Kidney glomerular epithelial cell (primary cell): ENCODE measurements at places on chromosomes 16 and 17.

DNA sequence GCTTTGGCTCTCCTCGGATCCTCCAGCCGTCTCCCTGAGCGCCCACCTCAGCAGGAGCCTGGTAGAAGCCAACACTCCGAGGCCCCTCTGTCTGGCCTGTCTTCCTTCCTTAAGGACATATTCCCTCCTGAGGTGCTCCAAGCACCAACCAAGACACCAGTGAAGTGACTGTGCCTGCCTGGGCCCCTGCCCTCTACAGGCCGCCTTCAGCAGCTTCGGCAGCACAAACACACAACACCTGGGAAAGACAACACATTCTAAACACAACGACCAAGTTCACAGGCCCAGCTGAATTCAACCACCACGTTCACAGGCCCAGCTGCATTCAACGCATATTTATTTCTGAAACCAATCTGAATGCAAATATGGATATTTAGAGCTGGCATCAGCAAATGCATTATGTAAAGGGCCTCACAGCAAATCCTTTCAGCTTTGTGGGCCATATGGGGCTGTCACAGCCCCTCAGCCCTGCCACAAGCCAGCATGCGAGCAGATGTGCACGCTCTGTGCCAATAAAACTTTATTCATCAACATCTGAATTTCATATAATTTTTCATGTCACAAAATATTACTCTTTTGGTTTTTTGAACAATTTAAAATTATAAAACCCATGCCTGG lies 12.2 kb downstream of the GALNS start:
- no peak for DNase-seq

DNA sequence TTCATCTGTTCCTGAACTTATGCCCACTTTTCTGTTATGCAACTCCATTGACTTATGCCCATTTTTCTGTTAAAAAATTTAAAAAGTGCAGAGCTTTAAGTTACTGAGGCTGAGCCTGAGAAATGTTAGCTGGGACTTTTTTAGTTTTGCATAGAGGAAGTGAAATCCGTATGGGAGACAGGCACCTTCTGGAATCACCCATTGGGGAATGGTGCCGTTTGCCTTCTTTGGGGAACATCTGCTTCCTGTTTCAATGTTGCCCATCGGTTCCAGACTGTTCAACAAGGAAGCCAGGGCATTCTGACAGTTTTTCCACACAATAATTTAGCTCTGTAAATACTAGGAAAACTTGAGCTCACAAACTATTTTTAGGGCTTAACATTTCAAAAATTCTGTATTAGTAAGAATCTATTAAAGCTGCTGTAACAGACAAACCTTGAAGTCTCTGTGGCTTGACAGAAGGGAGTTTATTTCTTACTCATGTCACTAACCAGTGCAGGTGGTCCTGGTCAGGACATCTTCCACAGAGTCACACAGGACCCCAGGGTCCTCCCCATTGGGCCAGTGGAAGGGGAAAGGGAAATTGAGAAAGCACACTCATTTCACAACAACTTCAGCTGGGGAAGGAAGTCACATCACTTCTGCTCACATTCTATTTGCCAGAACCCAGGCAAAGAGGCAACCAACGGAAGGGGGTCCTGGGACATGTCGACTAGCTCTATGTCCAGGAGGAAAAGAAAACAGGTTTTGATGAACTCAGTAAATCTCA lies 17.2 kb downstream of the PRKCB start:
- DNase-seq, result no peak

- no peak for DNase-seq
These were observed 7.4 kb upstream of the PGS1 start for GRCh38 chr17:78371056-78371455.

GRCh38 chr17:49939318-49939717 lies 29.7 kb upstream of the DLX4 start:
- no peak for DNase-seq

- no peak for DNase-seq
These were observed 6.0 kb downstream of the PLLP start for GRCh38 chr16:57278494-57278893.

GRCh38 chr16:27676839-27677238 lies 126.9 kb downstream of the KATNIP start:
- DNase-seq, result peak; percentile 23

DNA sequence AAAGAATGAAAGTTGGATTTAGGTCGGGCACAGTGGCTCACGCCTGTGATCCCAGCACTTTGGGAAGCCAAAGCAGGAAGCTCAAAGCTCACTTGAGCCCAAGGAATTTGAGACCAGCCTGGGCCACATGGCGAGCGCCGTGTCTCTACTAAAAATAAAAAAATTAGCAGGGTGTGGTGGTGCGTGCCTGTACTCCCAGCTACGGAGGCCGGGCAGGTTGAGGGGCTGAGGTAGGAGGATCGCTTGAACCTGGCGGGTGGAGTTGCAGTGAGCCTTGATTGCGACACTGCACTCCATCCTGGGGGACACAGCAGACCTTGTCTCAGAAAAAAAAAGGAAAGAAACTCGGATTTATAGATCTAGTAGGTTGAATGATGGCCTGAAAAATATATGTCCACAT lies 37.4 kb upstream of the RPH3AL start:
- DNase-seq, result no peak

- DNase-seq, result no peak
These were observed 459.8 kb downstream of the CDH8 start for GRCh38 chr16:61576476-61576875.
